ENCODE measurements at places on chromosomes 1 and 21.

GRCh38 chr1:147516157-147516917 lies 25.0 kb upstream of the BCL9 start:
- no peak for DNase-seq

DNA sequence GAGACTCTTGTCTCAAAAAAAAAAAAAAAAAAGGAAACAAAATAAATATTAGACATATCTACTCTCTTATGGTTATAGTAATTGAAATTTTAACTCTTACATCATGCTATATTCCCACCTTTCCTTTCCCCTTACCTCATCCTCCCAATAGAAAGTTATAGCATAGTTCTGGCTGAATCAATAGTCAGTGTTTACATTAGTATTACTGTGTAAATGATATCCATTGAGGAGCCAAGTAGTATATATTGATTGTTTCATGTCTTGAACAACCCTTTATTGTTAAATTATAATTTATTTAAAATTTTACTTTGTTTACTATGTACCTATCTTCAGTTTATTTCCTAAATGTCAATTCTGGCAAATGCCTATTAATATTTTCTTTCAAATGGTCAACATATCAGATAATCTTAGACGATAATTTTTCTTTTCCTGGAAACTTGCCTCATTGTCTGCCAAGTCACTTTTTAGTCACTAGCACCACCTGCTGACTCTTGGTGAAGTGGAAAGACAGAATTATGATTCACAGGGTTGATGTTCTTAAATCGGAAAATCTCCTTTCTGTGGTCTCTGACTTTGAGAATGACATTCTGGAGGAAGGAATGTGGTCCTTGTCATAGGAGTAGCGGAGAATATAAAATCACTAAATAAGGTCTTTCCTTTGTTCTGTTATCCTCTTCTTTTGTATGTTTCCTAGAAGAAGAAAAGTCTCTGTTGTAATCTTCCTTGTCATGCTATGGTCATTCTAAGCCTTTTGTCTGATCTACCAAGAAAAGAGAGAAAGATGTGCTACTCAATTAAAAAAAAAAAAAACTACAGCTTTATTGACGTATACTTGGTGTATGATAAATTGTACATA lies 8.6 kb downstream of the HJV start:
- peak; percentile 62 for DNase-seq

- no peak for DNase-seq
Observed at GRCh38 chr21:24290151-24290833, 1317.0 kb downstream of the MRPL39 start.

GRCh38 chr1:234658138-234658537 lies 48.2 kb upstream of the IRF2BP2 start:
- DNase-seq: peak; percentile 46

DNA sequence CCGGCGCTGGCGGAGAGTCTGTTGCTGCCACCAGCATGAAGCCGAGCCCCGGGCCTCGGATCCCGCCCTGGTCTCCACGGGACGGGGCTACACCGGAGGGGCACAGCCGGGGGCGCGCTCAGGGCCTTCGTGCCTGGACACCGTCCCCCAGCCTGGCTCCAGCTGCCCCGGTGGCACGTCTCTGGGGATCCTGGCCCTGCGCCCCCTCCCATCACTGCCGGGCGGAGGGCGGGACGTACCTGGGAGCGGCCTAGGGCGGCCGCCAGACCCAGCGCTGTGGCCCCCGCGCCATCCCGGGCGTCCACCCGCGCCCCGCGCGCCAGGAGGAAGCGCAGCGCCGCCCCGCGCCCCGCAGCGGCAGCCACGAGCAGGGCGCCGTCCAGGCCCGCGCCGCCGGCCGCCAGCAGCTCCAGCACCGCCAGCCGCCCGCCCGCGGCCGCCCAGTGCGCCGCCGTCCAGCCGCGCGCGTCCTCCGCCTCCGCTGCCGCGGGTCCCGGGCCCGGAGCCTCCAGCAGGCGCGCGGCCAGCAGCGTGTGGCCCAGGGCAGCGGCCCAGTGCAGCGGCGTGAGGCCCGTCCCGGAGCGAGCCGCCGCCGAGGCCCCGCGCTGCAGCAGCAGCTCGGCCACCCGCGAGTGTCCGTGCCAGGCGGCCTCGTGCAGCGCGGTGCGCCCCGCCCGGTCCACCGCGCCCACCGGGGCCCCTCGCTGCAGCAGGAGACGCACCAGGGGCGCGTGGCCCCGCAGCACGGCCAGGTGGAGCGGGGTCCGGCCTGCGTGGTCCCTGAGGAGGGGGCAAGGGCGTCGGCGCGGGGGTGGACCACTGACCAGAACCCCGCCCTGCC lies 1.0 kb downstream of the ANKRD65 start:
- DNase-seq: no peak

All from AG09309 (cell line).